ENCODE measurements at places on chromosomes 1 and 21.

DNA sequence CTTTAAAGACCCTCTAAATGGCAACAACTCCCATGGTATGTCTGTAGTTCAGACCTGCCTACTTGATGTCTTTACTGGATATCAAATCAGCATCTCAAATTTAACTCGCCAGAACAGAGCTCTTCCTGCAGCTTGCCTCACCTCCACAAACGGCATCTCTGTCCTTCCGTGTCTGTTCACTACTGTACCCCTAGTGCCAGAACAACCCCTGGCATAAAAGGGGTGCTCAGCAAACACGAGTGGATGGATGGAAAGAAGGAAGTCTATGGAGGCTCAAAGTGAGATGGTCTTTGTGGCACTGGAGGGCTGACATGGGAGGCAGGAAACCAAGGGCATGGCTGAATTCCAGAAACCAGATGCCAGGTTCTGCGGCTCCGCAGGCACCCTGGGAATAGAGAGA lies 22.7 kb downstream of the MRPL37 start:
- H3K4me1 ChIP-seq = peaks cover 5% of the 10 kb centered on the region
- H3K27ac ChIP-seq = no peak overlapping the region
- peaks cover 6% of the 10 kb centered on the region for H3K36me3 ChIP-seq
- H3K27me3 ChIP-seq = no peaks in the 10 kb centered on the region
- no peak overlapping the region for H3K4me3 ChIP-seq

DNA sequence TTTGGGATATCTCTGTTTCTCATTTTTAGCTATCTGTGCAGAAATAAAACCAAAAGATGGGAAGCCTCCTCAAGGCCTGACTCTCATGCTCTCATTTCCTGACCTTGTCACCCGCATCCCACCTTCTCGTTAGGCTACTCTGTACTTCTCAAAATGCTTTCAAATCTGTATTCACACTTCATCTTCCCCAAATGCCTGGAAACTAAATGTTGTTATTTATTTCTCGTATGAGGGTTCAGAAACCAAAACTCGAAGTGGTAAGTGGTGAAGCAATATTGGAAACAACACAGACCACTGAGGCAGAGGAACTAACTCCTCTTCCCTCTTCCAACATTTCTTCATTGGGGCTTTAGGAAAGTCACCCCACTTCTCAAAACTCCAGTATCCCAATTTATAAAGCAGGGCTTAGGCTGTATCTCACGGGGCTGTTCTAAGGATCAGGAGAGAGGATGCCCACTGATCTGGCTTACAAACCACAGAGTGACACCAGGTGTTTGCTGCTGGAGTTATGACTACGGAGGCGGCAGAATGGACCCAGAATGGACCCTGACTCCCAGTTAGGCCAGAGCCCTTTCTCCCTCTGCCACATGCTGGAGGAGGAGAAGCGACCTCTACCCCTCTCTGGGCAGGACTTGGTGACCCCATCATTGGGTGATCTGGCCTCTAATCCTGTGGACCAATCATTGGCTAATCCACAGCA lies 3.5 kb downstream of the SLAMF7 start:
- H3K27me3 ChIP-seq = no peaks in the 10 kb centered on the region
- H3K4me3 ChIP-seq = peak overlapping the region; percentile 89
- no peak for DNase-seq
- H3K36me3 ChIP-seq = peaks cover 80% of the 10 kb centered on the region
- H3K27ac ChIP-seq = peak overlapping the region; percentile 94

DNA sequence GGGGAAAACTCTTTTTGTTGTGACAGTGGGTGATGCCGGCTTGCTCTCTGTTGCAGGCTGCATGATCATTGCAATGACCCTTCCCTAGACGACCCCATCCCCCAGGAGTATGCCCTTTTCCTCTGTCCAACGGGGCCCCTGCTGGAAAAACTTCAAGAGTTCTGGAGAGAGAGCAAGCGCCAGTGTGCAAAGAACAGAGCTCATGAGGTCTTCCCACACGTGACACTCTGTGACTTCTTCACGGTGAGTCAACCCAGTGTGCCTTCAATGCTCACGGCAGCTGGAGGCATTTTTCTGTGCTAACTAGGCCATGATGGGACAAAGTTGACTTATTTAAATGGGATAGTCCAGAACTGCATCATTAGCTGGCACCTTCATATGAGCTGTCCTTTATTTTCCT lies 5.7 kb downstream of the UBASH3A start:
- H3K27me3 ChIP-seq = no peaks in the 10 kb centered on the region
- peak overlapping the region; percentile 70 for H3K27ac ChIP-seq
- peaks cover 64% of the 10 kb centered on the region for H3K36me3 ChIP-seq
- H3K4me1 ChIP-seq = peaks cover 47% of the 10 kb centered on the region
- no peak for DNase-seq
- no peak overlapping the region for H3K4me3 ChIP-seq

GRCh38 chr1:162631546-162632191 lies 595 bp upstream of the DDR2 start:
- H3K4me3 ChIP-seq = no peak overlapping the region
- DNase-seq = no peak
- peaks cover 11% of the 10 kb centered on the region for H3K27me3 ChIP-seq
- peaks cover 2% of the 10 kb centered on the region for H3K4me1 ChIP-seq

DNA sequence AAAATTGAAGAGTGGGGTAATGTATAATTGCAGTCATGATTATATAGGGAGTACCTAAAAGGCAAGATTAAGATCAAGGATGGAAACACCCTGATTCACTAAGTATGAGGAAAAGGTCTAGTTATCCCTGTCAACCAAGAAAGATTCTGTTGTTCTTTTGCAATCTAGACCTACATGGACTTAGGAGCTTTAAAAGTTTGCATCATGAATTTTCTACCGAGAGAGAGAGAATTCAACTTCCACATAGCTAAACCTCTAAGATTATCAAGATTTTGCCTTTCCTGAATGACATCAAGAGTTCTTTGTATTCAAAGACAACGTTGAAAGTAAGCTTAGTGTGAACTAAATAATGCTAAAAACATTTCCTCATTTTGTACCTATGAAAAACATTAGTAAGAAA lies 78.8 kb upstream of the RBM34 start:
- no peak for DNase-seq
- H3K36me3 ChIP-seq = peaks cover 15% of the 10 kb centered on the region
- no peak overlapping the region for H3K27ac ChIP-seq
- H3K4me1 ChIP-seq = peaks cover 20% of the 10 kb centered on the region

GRCh38 chr1:11311816-11312755 lies 39.1 kb downstream of the UBIAD1 start:
- no peak overlapping the region for H3K27ac ChIP-seq
- no peaks in the 10 kb centered on the region for H3K4me1 ChIP-seq
- H3K4me3 ChIP-seq = no peak overlapping the region
- no peak for DNase-seq

DNA sequence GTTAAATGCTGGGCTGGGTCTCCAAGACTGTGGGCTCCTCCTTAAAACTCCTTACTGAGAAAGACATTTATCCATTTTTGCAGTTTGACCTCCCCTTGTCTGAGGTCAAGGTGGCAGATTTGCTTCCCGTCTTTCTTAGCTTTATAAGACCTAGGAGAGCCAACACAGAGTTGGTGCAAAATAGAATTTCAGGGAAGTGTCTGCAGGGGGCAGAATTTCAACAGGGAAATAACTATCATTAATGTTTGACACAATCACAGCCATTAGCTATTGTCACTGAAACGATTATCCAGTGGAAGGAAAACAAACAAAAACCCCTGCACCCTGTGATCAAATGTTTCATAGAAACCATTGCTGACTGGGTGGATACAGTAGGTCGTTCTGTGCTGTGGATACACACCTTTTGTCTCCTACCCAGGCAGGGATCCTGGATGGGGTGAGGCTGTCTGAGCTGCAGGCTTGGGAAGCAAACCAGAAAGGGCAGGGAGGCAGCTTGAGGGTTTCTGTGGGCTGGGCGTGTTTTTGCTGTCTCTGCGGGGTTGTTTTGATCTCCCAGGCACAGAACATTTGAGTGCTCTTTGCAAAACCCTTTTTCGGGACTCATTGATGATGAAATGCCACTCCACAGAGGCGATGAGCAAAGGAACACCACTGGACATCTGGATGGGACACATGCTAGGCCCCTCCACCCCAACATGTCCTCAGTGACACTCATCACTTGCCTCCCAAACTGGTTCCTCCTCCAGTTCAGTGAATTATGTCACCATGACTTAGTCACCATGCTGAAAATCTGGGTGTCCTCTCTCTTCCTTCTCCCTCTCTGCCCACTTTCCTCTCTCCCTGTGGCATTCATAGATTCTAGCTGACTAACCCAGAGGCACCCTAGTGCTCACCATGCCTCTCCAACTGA lies 94.2 kb upstream of the SERBP1 start:
- no peaks in the 10 kb centered on the region for H3K4me1 ChIP-seq
- no peaks in the 10 kb centered on the region for H3K36me3 ChIP-seq
- DNase-seq = no peak
- H3K27ac ChIP-seq = no peak overlapping the region
- no peak overlapping the region for H3K4me3 ChIP-seq
- H3K27me3 ChIP-seq = peaks cover 10% of the 10 kb centered on the region

GRCh38 chr1:246435421-246436041 lies 71.5 kb downstream of the SMYD3 start:
- peaks cover 10% of the 10 kb centered on the region for H3K4me1 ChIP-seq
- no peak overlapping the region for H3K27ac ChIP-seq
- no peaks in the 10 kb centered on the region for H3K27me3 ChIP-seq
- no peak for DNase-seq
- no peak overlapping the region for H3K4me3 ChIP-seq
- peaks cover 36% of the 10 kb centered on the region for H3K36me3 ChIP-seq

DNA sequence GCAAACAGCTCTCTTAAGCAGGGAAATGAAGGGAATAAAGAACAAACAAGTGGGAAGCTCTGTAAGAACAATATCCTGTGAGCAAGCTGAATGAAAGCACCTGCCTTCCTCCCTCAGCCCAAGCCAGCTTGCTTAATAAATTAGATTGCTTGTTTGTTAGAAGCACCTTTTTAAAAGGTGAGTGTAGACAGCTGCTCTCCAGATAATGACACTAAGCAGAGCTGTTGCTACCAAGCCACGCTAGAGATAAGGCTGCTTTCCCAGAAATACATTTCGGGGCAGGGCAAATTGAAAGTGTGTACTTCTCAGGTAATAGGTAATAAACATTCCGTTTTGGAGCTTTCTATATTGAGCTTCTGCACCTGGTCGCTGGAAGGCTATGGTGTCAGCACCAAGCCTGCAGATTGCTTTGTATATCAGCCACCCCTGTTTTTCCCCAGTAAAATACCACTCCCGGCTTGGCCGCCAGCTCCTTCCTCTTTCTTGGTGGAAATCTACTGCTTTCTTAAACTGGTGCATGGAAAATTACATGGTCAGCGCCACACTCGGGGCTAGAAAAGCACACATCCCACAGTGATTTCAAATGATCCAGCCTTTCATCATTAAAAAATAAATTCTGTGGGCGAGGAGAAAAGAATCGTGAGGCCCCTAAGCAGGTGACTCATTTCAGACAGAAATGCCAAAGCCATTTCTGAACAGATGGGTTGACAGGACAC lies 151.3 kb downstream of the ETS2 start:
- peaks cover 6% of the 10 kb centered on the region for H3K4me1 ChIP-seq
- H3K27me3 ChIP-seq = peaks cover 8% of the 10 kb centered on the region
- H3K4me3 ChIP-seq = no peak overlapping the region
- DNase-seq = no peak
- H3K36me3 ChIP-seq = no peaks in the 10 kb centered on the region

Measured in activated naive CD8-positive, alpha-beta T cell treated with anti-CD3 and anti-CD28 coated beads for 36 hours (primary cell).